AG04449 (cell line): ENCODE measurements at places on chromosomes 6 and 20.

GRCh38 chr6:150516199-150516598 is 83.5 kb upstream of the PLEKHG1 start:
- DNase-seq = no peak

DNA sequence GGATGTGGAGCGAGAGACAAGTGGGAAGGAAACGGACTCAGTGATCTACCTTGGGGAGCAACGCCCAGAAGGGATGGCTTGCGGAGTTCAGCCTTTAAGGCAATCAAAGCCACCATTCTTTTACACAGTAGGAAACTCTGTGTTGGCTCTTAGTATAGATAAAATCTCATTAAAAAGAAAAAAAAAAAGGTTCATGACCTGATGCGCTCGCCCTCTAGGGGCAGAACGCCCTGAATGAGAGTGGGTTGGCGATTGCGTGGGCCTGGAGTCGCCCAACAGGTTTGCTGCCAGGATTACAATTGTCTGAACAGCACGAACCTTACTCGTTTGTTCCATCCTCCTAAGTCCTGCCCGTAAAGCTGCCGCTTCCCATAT is 1.2 kb downstream of the TPD52L1 start:
- DNase-seq = no peak

DNA sequence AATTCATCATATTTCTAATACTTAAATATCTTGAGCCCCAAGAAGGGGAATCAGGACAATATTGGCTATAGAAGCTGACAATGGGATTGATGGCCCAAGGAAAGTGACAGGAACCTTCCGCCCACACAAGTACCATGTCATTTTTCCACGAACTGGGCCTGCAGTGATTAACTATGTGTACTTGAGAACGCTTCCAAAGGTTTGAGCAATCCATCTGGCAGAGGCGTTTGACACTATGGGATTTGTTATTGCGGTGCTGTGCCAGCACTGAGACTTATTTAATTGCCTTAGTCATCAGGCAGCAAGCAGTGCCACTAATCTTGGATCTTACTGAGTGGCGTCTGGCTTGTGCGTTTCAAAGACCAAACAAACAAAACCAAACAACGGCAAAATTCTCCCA is 135.6 kb upstream of the UST start:
- peak; percentile 17 for DNase-seq

GRCh38 chr20:10433623-10434466 is at the start of gene MKKS:
TSS of gene MKKS (minus strand) at chr20:10434222. CDS start at chr20:10413514, 20,708 bp downstream.
- DNase-seq = peak; percentile 62

DNA sequence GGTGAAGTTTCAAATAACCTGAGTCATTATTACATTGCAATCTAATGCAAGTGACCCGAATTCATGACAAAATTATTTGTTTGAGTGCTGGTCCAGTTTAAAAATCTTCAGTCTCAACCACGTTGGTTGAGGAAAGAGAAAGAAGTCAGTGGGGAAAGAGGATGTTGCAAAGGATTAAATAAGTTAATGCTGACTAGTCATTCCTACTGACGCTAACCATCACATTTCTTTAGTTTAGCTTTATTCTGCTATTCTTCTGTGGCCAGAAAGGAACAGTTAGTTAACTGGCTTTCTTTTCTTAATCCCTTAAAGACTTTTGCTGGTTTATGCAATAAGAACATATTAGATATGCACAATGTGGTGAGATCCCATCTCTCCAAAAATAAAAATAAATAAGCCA is 143.8 kb upstream of the FAM83B start:
- no peak for DNase-seq

GRCh38 chr20:49825521-49826033 is 12.9 kb downstream of the SLC9A8 start:
- no peak for DNase-seq

DNA sequence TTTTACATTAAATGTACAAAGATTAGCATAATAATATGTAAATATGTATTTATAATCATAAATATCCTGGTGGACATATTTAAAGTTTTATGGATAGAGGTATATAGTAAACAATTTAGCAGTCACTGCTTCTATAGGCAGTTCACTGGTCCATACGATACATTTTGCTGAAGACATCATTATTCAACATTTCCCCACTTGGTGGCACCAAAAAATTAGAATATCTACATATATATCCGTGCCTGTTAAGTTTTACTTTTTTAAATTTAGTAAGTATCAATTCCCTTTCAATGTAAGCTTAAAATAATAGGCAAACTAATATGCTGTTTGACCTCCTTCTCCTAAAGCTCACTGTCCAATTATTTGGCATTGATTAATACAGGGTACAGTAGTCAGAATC is 64.2 kb downstream of the LMBRD1 start:
- no peak for DNase-seq

- no peak for DNase-seq
These were observed 393.8 kb downstream of the CDH26 start for GRCh38 chr20:60352017-60352416.
